Activated B cell treated with CpG ODN at 0.5 μM for 24 hours (primary cell): ENCODE measurements at places on chromosomes 5 and 9.

DNA sequence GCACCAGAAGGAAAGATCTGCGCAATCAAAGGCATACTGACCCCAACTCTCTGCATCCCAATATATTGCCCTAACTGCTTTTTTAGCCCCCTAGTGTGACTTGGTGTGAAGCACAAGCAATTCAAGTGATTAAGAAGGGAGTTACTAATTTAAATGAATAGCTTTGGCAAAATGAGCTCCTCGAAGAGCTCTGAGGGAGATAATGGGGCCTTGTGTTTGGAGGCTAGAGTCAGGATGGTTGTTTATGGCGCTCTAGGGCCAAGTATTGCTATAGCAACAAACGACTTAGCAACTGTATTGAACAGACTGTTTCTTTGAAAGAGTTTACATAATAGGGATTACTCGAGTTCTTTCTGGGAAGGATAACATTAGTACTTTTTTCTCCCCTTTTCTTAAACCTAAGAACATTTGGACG is 11.5 kb upstream of the C5orf58 start:
- no peak for DNase-seq

- no peak for DNase-seq
Observed at GRCh38 chr5:159133041-159133741, 33.5 kb upstream of the EBF1 start.

DNA sequence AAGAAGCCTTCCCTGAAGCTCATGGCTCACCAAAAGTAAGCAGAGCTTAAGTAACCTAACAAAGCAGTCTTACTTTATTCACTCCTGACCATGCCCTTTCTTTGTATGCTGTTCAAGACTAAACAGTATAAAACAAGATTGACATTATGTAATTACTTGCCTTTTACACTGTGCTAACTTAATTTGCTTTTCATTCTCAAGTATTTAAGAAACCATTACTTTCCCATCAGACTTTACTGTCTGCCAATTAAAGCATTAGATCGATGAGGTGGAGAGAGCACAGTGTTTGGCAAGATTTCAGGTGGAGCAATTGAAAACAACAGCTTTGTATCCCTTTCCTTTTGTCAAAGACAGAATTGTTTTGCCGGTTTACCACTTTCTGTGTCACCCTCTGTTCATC is 98.2 kb downstream of the RORB start:
- DNase-seq = no peak

DNA sequence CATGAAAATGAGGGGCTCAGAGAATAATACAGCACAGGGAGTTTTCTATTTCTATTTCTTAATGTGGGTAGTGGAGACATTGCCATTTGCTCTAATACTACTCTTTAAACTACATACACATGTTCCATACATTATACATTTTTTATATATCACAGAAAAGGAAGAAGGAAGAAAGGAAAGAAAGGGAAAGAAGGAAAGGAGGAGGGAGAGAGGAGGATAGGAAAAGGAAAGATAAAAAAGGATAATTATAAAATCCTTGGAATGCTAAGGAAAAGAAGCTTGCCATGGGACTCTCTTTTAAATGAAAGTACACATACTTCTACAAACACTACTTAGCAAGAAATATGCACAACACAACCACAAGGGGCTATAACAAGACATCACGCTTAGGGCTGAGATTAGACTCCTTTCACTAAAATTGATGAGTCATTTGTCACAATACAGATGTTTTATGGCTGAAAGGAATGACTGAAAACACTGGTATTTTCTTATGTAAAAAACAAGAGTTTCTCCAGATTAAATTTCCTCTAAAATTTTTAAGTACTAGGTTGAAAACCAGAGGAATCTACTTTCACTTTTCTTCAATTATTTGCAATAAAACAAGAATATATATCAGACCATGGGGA is 219.8 kb downstream of the ARL15 start:
- DNase-seq = no peak

DNA sequence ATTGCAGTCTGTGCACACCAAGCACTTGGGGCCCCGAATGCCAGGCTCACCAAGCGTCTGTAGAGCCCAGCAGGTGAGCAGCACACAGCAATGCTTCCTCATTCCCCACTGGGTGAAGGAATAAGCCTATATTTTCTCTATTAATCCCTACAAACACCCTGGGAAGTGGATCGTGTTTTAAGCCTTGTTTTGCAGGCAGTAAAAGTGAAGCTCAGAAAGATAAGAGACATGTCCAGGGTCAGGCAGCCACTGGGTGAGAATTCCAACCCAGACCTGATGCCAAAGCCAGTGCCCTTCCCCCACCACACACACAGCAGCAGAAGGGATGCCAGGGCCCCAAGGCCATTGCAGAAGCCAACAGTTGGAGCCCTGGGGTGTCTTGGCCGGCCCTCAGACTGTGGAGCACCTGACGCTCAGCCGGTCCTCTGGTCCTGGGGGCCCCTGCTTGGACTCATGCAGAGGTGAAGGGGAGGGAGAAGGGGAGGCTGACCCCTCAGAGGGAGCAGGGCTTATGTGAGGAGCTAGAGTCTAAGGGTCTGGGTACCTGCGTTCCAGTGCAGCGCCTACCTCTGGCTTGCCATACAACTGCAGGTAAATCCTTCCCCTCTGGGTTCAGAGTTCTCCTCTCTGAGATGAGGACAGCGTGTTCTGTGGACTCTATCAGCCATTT is 26.3 kb upstream of the SYNPO start:
- DNase-seq = no peak

DNA sequence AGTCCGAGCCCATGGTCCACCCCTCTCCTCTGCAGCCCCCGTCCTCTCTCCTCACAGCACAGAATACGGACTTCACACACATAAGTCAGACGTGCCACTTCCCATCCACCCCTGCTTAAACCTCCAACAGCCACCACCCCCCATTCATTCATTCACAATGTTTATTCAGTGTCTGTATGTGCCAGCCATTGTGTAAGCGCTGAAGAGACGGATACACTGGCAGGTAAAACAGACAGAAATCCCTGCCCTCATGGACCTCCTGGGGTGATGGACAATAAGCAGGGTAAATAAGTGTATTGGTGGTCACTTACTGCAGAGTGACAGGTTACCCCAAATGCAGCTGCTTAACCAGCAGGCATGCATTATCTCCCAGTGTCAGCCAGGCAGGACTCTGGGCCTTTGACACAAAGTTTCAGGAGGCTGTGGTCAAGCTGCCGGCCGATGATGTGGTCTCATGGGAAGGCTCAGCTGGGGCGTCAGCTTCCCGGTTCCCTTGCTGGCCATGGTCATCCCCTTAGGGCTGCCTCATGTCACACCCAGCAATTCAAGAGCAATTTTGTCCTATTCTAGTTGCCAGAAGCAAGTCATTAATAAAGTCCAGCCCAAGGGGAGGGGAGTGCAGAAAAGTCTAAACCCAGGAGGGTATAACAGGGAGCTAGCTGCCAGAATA is 1.8 kb upstream of the PAXX start:
- DNase-seq = no peak

DNA sequence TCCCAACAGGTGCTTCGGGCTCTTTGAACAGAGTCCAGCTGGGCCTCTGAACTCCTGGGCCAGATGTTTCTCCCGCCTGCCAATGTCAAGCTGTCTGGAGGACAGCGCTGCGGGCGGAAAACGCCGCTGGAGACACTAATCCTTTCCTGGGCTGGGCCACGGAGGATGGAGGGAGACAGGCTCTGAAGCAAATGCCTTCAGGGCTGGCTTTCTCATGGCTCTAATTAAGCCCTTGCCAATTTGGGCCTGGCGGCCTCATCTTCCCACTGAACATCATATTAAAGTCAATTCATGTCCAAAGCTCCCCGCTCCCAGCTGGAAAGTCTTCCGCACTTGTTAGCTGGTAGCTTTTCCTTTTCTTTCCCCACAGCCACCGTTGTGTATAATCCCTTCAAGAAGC is 72.7 kb downstream of the NTNG2 start:
- DNase-seq = no peak

DNA sequence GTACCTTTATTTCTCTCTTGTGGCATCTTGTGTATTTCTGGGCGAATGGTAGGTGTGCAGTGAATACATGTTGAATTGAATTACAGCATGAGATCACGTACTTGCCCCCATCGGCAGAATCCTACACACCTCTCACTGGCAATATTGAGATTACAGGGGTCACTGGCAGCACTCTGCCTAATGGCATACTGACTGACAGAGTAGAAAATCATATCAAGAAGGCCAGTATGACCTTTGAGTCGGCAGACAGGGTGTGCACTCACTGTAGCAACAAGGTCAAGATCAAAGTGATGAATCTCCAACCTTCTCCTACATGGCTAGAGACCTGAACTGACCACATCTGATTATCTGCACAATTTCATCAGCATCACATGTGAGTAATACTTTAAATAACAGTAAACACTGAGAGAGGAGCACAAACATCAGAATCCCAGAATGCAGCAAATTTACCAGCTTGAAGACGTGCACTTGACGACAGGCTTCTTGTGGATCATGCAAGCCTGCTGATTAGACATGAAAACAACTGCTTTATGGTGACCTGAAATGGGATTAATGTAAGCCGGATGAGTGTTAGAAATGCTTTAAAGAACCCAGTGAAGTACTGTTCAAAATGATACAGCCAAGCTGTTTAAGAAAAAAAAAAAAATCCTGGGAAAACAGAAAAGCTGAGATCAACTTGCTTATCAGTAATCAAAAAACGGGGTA is 267.1 kb upstream of the EFNA5 start:
- DNase-seq = no peak

- no peak for DNase-seq
Observed at GRCh38 chr5:76479973-76480667, 77.0 kb downstream of the IQGAP2 start.

DNA sequence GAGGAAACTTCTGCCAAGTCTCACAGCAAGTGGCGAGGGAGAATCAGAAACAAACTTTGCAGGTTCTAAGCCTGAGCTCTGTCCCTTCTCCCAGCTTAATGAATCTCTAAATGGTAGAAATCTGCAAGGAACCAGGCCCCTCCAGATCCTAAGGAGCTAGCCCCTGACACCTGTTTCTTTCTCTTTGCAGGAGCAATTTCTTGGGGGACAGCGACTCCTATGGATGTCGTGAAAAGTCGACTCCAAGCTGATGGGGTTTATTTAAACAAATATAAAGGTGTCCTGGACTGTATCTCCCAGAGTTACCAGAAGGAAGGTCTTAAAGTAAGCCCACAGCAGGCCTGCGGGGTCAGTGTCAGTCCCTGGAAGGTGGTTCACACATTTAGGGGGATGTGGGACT is 21.8 kb downstream of the IL9 start:
- no peak for DNase-seq

DNA sequence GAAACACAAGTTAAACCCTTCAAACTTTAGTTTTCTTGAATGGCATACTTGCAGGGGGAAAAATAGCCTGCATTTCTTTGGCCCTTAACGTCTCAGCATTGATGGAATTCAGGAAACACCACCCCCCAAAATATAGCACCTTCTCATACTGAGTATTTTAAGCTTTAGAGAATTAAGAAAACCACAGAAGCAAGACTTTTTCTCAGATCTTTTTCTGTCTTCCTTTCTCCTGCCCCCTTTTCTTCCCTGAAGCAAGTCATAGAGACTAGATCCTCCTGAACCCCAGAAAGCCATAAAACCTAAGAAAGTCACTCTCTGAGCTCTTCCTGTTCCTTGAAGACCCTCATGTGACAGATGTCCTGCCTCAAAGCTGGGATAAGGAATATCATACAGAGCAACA is 1069.9 kb downstream of the EFNA5 start:
- no peak for DNase-seq

DNA sequence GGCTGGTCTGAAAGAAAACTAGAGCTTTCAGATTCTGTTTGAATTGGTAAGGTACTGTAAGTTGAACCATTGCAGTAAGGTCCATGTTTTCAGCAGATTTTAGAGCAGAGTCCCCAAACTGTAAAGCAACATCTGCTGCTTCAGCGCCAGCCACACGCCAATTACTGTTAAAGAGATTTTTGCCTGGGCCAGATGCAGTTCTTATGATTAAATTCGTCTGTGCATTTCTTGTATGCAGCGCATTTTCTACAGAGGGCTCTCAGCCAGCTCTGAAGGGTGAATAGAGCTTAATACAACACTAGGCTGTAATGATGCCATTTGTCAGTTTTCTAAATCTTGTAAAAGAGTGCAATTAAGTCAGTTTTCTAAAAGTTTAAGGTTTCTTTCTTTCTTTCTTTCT is 246.3 kb downstream of the COX7C start:
- DNase-seq = no peak

DNA sequence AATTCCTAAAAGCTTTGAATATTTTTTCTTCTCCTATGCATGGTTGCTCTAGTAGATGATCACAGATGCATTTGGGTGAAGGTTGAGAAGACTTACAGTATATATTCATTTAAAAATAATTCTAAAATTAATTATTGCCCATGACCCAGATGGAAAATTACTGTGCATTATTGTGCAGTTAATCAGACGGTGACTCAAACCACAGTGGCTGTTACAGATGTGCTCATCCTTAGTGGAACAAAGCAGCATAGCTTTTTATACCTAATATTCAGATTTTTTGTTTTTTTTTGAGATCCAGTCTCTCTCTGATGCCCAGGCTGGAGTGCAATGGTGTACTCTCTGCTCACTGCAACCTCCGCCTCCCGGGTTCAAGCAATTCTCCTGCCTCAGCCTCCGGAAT is 10.7 kb downstream of the OR2V1 start:
- DNase-seq = no peak
